ENCODE measurements at places on chromosomes 7 and 10. TPM values are rescaled to one million over a fixed set of nuclear protein-coding genes. Genes with fewer than 3 reads are reported as not detected.

Gene STRIP2
- 1.1 TPM for total RNA-seq

Gene HOXA3
- 29.3 TPM for total RNA-seq

Gene NPFFR1
- not detected for total RNA-seq

Gene FAM25C
- not detected for total RNA-seq

Gene PIP4K2A
- 42.6 TPM for total RNA-seq

Gene ZC3HAV1L
- 10.4 TPM for total RNA-seq

Gene MOGAT3
- not detected for total RNA-seq

Gene KLF14
- not detected for total RNA-seq

Gene C7orf57
- total RNA-seq = not detected

Gene PDGFA
- total RNA-seq = 175 TPM

Gene LRRC18
- not detected for total RNA-seq

Gene CRHR2
- not detected for total RNA-seq

Gene ZFYVE27
- 24.8 TPM for total RNA-seq

Gene HOXA13
- total RNA-seq = not detected

Gene KLHDC10
- total RNA-seq = 24.3 TPM

Gene NEBL
- 4.7 TPM for total RNA-seq

Gene ALOX5
- 64.1 TPM for total RNA-seq

Gene EBLN1
- total RNA-seq = not detected

Gene PDIA4
- total RNA-seq = 81.8 TPM

Gene ELN
- 1,484 TPM for total RNA-seq

Gene CYP2C9
- total RNA-seq = not detected

DNA sequence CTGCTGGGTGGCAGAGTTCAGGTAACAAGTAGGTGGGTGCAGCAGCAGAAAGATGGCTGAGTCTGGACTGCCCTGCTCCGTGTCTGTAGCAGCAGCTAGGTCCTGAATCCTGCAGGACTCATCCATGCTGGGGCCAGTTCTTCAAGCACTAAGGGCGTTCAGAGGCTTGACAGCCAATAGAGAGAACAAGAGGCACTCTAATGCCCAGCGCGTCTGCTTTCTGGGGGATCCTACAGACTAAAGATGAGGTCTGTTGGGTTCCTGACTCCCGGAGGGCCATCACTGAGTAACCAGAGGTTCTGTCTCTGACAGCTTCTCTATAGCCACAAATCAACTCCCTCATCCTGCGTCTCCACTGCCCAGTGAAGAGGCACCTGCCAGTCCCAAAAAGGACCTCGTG lies 125.5 kb downstream of the PTPN20 start:
- DNase-seq = no peak

DNA sequence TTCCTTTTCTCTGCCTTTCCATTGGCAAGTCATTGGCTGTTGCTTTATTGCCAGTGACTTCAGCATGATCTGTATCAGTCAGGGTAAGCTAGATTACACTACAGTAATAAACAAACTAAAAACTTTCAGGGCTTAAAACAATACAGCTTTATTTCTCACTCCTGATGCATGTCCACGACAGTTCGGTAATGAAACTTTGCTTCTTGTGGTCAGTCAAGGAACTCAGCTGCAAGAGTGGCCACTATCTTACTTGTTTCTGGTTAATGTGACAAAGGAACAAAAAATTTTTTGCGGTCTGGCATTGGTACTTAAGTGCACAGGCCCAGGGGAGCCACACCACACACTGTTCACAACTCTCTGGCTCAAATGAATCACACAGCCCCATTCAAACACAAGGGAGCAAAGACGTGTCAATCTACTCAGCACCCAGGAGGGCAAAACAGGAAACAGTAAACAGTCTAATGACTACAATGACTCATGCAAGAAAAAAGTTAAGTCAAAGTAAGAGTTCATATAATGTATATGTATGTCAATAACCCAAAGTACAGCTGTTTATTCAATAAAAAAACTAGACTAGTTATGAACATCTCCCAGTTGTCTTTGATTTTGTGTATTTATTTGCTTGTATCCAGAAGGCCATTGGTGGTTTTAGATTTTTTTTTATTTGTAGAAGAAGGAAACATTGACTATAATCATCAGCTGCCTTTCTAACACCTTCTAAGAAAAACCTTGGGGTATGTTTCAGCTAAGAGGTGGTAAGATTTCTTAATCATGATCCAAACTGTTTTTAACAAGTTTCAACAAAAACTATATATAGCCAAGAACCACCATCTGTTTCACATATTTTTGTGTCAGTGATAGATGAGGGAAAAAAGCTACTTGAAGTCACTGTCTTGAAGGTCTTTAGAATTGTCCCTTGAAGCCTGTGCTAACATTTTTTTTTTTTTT lies 134.4 kb upstream of the FAM3C start:
- no peak for DNase-seq

DNA sequence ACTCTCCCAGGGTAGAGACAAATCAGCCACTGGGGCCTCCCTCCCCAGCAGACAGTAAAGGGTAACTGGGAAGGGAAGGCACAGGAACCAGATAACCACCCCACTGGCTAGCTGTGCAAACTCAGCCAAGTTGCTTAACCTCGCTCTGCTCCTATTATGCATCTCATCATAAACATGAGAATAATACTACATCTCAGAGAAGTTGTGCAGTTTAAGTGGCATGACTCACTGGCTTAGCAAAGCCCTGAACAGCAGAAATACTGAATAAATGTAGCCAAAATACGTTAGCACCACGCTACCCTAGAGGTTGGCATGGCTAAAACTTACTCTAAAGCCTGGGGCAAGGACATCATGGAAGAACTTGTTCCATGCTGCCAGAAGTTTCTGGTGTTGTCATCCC lies 128.1 kb upstream of the ANK3 start:
- DNase-seq = no peak

DNA sequence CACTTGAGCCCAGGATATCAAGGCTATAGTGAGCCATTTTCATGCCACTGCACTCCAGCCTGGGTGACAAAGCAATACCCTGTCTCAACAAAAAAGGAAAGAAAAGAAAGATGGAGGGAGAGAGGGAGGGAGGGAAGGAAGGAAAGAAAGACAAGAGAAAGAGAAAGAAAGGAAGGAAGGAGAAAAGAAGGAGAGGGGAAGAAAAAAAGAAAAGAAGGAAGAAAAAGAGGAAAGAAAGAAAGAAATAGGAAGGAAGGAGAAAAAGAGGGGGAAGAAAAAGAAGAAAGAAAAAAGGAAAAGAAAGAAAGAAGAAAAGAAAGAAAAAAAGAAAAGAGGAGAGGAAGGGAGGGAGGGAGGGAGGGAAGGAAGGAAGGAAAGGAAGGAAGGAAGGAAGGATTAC lies 321.5 kb upstream of the CNTNAP2 start:
- no peak for DNase-seq

GRCh38 chr7:131596785-131597184 lies 40.4 kb upstream of the PODXL start:
- DNase-seq = no peak

GRCh38 chr7:99452541-99452940 lies 13.4 kb downstream of the ATP5MF start:
- no peak for DNase-seq

GRCh38 chr7:7857143-7857583 lies 111.4 kb upstream of the GLCCI1 start:
- DNase-seq = no peak

DNA sequence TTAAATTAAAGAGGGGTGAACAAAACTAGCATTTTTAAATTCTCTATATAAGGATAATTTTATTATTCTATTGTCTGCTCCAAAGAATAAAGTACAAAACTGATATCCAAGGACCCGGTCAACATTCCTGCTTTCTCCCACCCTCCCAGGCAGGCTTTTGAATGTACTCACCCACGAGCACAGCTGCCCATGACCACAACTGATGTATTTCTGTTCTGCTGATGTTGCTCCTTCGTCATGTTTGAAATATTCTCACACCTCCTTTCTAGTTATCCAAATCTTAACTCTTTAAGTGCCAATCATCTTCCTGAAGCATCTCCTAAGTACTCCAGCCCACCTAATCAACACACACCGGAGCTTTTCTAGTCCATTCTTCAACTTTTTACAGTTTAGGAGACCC lies 46.7 kb downstream of the CALD1 start:
- no peak for DNase-seq

- DNase-seq = no peak
Measured at GRCh38 chr10:75639736-75640135, 208.3 kb downstream of the LRMDA start.

GRCh38 chr10:6917125-6917524 lies 337.0 kb upstream of the PRKCQ start:
- DNase-seq = no peak

DNA sequence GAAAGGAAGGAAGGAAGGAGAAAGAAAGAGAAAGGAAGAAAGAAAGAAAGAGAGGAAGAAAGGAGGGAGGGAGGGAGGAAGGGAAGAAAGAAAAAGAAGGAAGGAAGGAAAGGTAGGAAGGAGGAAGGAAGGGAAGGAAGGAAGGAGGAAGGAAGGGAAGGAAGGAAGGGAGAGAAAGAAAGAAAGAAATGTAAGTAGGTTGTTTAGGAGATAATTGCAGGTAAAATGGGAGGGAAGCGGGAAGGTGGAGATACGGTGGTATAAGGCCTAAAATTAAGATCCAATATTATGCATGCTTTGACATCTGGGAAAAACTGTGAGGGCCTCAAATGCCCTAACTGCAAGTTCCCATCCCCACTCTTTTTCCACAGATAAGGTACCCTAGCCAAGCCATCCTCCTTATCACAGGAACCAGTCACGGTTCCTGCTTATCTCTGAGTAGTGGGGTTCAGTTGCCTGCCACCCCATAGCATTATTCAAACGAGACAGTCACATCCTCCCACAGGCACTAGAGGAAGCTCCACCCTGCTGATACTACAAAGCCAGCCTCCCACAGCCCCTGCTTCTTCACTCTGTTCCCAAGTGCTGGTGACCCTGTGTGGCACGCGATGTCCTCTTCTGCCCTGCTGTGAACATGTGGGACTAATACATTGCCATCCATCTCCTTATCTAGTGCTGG lies 28.7 kb downstream of the ST8SIA6 start:
- no peak for DNase-seq

GRCh38 chr7:114104035-114104434 lies 185.2 kb upstream of the PPP1R3A start:
- DNase-seq = no peak

DNA sequence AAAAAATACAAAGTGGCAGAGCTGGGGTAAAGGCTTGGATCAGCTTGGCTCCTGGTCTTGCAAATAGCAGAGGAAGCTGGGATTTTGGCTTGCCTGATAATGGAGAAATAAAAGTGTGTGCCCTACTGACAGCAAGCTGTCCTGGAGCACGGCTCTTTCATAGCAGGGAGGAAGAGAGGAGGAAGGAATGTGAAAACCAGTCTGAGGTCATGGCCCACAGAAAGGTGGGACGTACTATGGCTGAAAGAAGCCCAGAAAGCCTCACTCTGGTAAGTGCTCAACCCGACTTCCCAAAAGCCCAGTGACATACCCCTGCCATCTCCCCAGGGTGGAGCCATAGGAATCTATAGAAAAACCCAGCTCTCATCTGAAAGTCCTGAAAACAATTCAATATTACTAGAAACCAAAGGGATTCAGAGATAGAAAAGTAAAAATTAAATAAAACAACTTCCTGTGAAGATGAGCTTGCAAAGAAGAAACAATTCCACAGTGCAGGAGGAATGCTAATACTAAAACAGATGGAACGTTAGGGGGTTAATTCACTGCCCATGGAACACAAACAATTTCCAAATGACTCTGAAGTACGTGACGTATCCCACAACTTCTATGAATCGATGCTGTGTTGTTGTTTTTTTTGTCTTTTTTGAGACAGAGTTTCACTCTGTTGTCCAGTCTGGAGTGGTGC lies 246.7 kb upstream of the PTN start:
- DNase-seq = no peak

GRCh38 chr7:150927956-150928344 lies 50.2 kb downstream of the KCNH2 start:
- no peak for DNase-seq

DNA sequence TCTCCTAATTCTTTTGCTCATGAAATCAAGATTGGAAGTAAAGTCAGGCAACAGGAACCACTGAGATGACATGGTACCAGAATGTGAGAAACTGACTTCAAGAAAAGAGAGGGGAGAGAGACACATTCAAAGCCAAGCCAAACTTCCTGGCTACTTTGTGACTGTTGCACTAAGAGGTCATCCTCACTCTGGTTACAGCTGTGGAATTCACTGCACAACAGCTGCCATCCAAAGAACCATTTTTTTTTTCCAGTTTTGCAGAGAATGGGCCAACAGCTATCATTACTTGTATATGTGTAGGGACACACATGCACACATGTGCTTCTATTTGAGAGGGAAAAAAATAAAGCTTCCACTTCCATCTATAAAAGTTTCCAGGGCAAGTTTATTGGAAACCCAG lies 203.5 kb downstream of the GLI3 start:
- no peak for DNase-seq

- DNase-seq = no peak
Measured at GRCh38 chr10:68878496-68878895, 22.6 kb upstream of the DDX50 start.

GRCh38 chr7:41731493-41732435 lies 28.9 kb upstream of the INHBA start:
- no peak for DNase-seq

- no peak for DNase-seq
Measured at GRCh38 chr10:44306762-44307161, 78.1 kb downstream of the CXCL12 start.

DNA sequence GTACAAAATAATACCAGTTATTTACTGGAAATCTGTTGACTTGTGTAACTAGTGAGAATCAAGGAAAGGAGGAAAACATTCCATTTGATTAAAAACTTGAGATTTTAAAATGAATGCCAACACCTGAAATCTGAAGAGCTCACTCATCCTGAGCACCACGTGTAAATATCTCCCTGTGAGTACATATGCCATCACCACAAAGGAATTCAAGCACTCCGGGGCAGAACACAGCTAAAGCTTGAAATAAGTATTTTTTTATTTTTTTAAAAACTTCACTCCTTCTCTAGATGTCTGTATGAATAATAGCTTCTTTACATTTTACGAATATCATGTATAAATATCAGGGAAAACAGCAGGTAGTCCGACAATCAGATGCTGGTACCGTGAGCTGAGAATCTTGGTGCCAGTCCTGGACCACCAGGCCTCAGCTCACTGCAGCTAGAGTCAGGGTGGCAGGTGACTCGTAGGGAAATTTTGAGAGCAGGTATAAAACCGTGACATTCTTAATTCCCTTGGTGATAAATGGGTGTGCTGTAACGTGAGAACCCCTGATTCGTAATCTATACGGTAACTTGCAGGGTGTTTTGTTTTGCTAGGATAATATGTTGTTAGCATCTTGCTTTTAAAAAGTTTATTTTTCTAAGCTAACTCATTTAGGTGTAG lies 12.7 kb downstream of the LMTK2 start:
- DNase-seq = no peak

DNA sequence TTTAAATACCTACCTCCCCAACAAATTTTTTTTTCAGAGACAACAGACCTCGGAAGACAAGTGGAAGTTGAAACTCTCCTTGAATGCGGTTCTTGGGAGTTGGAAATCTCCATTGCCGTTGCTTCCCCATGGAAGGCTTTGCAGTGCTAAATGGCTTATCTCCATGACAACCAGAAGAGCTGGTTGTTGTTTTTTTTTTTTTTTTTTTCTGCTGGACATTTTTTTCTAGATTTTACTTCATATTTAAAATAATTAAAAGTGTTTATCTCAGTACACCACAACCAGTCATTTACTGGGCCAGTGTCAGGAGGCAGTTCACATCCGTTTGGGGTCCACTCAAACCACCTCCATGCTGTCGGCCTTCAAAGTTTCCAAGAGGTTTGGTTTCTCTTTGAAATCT lies 348.5 kb upstream of the PRKCQ start:
- no peak for DNase-seq

Measured in thoracic aorta (tissue), 2 donors.